Bronchial epithelial cell (primary cell): ENCODE measurements at places on chromosomes 16 and 17. TPM values are rescaled to one million over a fixed set of nuclear protein-coding genes. Genes with fewer than 3 reads are reported as not detected.
A peak's percentile ranks its signal among the peaks of the same experiment; 100 is the strongest.

Gene BRIP1
- 1.1 and 2.3 TPM in 2 replicates for total RNA-seq

DNA sequence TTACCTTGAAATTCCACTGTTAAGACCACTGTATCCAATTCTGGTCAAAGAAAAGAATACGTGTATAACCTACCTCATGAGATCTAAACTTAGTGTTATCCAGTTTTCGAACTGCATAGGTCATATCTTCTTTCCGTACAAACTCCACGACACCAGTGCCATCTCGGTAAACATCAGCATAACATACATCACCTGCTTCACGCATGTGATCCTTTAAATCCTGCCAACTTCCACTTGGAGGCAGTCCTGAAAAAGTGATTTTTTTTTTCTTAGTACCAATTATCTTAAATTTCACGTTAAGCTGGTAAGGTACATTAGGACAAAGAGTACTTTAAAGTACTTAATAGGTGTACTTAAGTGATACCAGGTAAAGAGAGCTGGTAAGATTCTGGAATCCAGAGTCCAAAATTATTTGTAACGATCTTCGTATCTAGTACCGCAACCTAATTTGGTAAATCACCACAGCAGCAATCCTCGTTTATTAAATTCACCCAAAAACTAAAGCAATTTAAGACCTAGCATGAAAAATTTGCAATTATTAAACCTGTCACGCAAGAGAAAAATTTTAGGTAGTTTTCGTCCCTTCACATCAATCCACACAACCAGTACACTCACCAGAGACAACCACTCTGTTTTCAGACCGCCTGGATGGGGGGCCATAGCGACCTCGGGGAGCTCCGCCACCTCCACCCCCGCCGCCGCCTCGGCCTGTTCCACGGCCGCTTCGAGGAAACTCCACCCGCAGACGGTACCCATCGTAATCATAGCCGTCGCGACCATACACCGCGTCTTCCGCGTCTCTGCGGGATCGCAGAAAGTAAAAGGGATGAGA is 1.1 kb downstream of the SRSF1 start:
- no peak for DNase-seq

Gene KRT12
- total RNA-seq, result not detected in 2 replicates

DNA sequence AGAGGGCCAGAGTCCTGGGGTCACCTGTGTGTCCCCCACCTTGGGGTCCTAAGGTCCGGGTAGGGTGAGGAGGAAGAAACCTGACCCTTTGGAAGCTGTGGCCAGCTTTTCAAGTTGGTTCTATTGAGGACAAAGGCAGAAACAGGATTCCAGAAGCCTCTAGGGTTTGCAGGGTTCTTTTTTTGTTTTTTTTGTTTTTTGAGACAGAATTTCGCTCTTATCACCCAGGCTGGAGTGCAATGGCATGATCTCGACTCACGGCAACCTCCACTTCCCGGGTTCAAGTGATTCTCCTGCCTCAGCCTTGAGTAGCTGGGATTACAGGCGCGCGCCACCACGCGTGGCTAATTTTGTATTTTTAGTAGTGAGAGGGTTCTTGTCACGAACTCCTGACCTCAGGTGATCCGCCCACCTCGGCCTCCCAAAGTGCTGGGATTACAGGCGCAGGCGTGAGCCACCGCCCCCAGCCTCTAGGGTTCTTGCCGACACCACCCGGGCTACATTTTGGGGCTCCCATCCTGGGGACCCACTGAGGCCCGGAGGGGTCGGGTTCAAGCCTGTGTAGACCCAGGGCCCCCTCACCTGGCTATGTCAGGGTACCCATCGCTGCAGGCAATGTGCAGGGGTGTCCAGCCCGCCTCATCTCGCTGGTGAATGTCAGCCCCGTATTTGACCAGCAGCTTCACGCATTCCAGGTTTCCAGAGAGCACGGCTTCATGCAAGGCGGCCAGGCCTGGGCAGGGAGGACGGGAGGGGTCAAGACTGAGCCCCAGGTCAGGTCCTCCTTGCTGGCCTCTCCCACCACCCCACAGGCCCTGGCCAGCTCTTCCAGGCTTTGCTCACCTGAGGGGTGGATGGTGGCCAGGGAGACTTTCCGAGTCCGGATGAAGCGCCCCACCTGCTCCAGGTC is 674 bp downstream of the PPP1R27 start:
- DNase-seq, result no peak

Gene TAC4
- not detected in 2 replicates for total RNA-seq

- peak; percentile 33 for DNase-seq
Observed at GRCh38 chr17:83101805-83102480, 22.5 kb downstream of the METRNL start.

GRCh38 chr17:31269036-31269577 is 27.9 kb downstream of the OMG start:
- no peak for DNase-seq

Gene ZNF750
- 3.2 and 13.8 TPM in 2 replicates for total RNA-seq

Gene CA4
- total RNA-seq, result not detected in 2 replicates

DNA sequence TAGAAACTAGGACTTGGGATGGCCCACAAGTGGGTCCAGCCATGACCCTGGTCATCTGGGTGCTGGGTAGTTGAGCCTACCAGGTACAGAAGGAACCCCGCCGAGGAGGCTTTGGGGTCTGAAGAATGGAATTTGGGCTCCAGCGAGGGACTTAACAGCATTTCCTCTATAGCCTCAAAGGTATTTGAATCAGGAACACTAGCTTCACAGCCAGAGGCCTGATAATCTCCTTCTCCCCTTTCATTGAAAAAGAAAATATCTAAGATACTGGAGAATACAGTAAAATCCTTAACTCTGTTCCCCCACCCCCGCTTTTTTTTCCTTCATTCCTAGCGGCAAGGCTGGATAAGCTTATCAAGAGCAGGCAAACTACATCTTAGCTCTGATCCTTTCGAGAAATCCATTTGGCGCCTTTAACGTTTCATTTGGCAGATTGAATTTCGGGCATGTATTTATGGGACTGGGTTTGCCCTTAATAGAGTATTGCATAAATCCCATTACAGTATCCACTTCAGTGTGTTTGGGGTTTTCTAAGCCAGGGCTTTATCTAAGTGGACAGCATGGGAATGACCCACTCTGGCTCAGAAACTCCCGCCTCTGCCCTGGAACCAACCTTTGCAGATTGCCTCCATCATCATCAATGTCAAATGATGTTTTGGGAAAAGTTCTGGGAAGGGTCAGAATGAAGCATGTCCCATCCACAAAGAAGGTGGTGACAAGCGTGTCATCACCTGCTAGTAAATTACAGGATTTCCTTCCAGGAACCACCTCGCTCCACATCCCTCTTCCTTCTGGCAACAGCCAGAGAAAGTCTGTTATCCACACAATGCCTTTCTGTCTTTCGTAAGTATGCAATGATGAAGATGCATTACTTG is 36.9 kb downstream of the XYLT1 start:
- DNase-seq, result no peak

Gene CTRB2
- total RNA-seq, result not detected in 2 replicates

- DNase-seq, result no peak
Observed at GRCh38 chr17:13550291-13550690, 51.4 kb downstream of the HS3ST3A1 start.

- no peak for DNase-seq
Observed at GRCh38 chr17:58993311-58993710, 113.4 kb downstream of the TRIM37 start.

DNA sequence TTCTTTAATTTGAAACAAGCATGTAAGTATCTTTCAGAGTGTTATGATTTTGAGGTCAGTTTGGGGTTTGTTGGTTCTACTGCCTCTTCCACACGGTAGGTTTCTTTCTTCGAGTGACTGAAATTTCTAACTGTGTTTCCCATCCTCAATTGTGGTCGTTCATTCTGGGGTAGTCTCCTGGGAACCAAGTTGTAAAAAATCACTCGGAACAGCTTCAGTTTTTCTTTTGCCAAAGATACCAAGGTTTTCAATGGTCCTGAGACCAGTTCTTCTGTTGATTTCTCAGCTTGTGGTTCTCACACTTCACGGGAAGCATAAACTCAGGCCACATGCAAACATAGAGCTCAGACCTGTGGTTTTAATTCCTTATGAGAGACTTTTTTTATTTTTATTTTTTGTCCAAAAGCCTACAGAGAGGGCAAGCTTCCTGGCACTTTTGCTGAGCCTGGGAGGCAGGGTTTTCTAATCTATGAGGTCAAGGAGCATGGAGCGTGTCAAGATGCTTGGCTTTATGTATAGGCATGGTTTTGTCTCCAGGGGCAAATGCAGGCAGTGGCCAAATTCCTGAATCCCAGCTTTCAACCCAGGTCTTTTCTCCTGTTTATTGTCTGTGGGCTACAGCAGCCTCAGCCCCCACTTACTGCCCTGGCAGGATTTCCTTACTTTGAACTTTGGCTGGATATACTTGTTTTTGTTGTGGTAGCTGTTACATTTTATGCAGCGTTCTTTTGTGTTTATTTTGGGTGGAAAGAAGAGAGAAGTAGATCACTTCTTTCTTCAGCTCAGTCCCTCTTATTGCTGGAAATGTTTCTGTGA is 32.9 kb downstream of the HS3ST3A1 start:
- DNase-seq, result no peak

Gene CCL5
- total RNA-seq, result 0.26 TPM in 1 of 2 replicates, not detected in the other

Gene PTX4
- total RNA-seq, result under 0.01 TPM in 1 of 2 replicates, not detected in the other

GRCh38 chr17:67276075-67276474 is 31.1 kb upstream of the HELZ start:
- DNase-seq, result peak; percentile 33

Gene WSCD1
- 0.13 and 0.26 TPM in 2 replicates for total RNA-seq

Gene ABCA10
- 0.79 and 1.3 TPM in 2 replicates for total RNA-seq

GRCh38 chr16:72664509-72665408 is 383.2 kb downstream of the ZFHX3 start:
- DNase-seq, result peak; percentile 98

GRCh38 chr16:50160495-50161164 is 7.5 kb downstream of the TENT4B start:
- no peak for DNase-seq

GRCh38 chr17:61335845-61336655 is 63.6 kb upstream of the TBX2 start:
- DNase-seq, result no peak

DNA sequence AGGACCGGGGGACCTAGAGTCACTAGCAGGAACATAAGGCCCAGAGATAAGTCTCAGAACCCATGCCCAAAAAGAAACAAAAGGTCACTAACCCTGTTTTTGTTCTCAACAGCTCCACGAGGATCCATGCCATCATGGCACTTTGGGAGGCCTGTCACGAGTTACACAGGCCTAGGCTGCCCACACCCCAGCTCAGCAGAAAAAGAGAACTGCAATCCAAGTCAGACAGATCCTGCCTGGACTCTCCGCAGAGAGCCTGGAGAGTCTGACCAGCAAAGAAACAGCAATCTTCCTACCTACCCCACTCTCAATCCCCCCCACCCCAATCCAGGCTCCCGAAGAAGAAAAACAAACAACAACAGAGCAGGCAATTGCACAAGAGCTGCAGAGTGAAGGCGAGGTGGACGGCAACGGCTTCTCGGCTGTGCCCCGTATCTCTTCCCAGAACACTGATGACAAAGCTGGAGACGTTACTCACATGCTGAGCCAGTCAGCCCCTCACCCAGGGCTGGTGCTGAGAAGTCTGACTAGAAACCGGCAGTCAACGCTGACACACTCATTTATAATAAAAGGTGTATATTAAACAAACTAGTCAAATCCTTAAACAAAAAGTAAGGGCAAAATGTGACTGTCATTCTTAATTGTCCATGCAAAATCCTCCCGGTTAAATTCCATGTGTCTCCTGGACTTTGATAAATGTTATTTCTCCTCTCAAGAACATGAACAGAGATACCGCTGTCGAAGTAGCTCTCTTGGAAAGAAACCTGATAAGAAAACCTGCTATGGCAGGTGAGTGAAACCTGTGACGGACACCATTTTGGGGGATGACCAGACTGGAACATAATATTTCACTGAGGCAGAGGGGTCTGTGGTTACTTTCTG is 89.3 kb downstream of the SMG6 start:
- DNase-seq, result peak; percentile 94

DNA sequence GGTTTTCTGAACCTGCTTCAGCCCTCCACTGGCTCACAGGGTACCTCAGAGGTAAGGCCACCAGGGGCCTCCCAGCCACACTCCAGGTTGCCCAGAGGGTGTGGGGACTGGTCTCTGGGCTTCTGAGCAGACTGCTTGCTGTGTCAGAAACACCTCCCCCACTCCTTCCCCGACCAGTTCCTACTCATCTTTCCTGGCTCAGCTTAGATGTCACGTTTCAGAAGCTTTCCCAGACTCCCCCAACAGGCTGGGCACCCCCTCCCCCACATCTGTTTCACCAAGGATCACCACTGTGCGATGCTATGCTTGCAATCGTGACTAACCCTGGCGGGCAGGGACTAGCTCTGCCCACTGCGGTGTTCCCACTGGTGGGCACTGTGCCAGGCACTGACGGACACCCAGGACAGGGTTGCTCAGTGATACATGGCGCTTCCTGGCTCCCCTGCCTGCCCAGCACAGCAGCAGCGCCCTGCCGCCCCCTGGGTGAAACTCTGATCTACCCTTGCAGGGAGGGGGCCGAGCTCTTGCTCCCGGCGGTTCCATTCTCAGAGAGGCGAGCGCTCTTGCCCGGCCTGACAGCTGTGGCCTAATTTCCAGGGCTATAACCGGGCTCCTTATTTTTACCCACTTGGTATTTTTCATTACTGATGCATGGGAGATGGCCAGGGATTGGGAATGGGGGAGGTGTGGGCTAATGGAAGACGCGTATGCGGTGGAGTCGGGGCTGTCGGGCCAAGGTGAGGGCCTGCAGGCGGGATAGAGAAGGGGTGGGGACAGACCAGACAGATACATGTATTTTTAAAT is 29.4 kb upstream of the MTSS2 start:
- peak; percentile 99 for DNase-seq

GRCh38 chr16:9212621-9213020 is 121.2 kb downstream of the HAPSTR1 start:
- no peak for DNase-seq

- no peak for DNase-seq
Observed at GRCh38 chr16:85225257-85225656, 113.0 kb upstream of the CIBAR2 start.

Gene ADAM11
- 0.13 and 0.53 TPM in 2 replicates for total RNA-seq

Gene TNK1
- 7.4 and 11.8 TPM in 2 replicates for total RNA-seq

Gene PRR14
- total RNA-seq, result 2.6 and 7.8 TPM in 2 replicates

Gene KRT35
- total RNA-seq, result not detected in 2 replicates

DNA sequence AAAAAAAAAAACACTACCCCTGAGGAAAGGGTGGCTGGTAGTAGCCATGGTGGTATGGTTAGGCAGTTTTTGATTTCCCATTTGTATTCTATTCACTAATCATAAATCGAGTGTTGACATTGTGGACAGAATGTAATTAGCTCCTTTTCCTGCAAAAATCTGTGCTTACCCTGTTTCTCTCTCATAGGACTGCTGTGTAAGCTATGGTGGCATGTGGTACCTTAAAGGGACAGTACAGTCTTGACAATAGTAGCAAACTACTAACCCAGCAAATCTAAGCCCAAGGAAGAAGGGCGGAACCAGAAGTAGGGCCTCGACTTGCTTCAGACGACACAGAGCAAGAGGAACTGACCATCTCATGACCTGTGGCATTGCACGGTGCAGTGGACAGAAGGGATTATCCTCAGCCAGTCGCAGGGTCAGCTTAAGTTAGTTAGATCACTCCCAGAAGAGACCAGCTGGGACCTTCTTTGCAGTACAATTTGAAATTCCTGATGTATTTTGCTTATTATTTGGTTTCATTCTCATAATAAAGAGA is 36.3 kb downstream of the POLR3E start:
- no peak for DNase-seq

DNA sequence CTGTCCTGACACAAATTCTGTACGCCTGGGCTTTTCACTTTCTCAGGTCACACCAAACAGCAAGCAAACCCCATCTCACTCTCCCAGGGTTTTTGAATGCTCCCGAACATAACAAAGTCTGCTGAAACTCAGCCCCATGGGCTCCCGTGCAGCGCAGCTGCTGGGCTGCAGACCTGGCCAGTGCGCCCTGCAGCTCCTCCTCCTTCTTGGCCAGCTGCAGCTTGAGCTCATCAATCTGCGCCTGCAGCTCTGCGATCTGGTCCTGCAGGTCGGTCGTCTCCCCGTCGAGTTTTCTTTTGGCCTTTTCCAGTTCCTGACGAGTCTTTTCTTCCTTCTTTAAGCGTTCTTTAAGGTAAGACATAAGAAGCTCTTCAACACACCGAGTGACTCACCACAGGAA is 70.5 kb downstream of the NDEL1 start:
- DNase-seq, result no peak
